ENCODE measurements at places on chromosomes 5 and 9. TPM values are rescaled to one million over a fixed set of nuclear protein-coding genes. Genes with fewer than 3 reads are reported as not detected.

The TEX53 gene
- not detected for polyA plus RNA-seq

The SPARC gene
- polyA plus RNA-seq, result 4,849 TPM

The ZNF618 gene
- polyA plus RNA-seq, result 13.0 TPM

The RACK1 gene
- polyA plus RNA-seq, result 3,401 TPM

The BARHL1 gene
- polyA plus RNA-seq, result not detected

The CSF1R gene
- 24.6 TPM for polyA plus RNA-seq

The ADAMTSL1 gene
- 16.8 TPM for polyA plus RNA-seq

The TRIP13 gene
- polyA plus RNA-seq, result 8.2 TPM

The CHD1 gene
- polyA plus RNA-seq, result 31.0 TPM

The SELENOP gene
- polyA plus RNA-seq, result 132 TPM

The PCDHGA12 gene
- polyA plus RNA-seq, result 3.1 TPM

The BHMT2 gene
- polyA plus RNA-seq, result 5.7 TPM

The TRIM36 gene
- polyA plus RNA-seq, result 2.8 TPM

The ANKRD18A gene
- polyA plus RNA-seq, result not detected

The PCDHGB6 gene
- 7.7 TPM for polyA plus RNA-seq

The HTR4 gene
- polyA plus RNA-seq, result not detected

The IFNA21 gene
- polyA plus RNA-seq, result not detected

The TAF11L6 gene
- not detected for polyA plus RNA-seq

The HMMR gene
- 15.1 TPM for polyA plus RNA-seq

The LHX6 gene
- polyA plus RNA-seq, result not detected

The STK10 gene
- polyA plus RNA-seq, result not detected

The CDC20B gene
- polyA plus RNA-seq, result not detected

The DBH gene
- 0.39 TPM for polyA plus RNA-seq

The POLE3 gene
- 44.4 TPM for polyA plus RNA-seq

The GLDC gene
- 0.62 TPM for polyA plus RNA-seq

The KIF24 gene
- polyA plus RNA-seq, result 23.5 TPM

The IGIP gene
- 6.5 TPM for polyA plus RNA-seq

The GDA gene
- 1.2 TPM for polyA plus RNA-seq

The HTR1A gene
- not detected for polyA plus RNA-seq

The HSPB3 gene
- 133 TPM for polyA plus RNA-seq

The GLRA1 gene
- 0.07 TPM for polyA plus RNA-seq

The THOC3 gene
- 27.8 TPM for polyA plus RNA-seq

The IRX4 gene
- 0.25 TPM for polyA plus RNA-seq

The FOXD4L4 gene
- 0.24 TPM for polyA plus RNA-seq

The IFT74 gene
- 14.9 TPM for polyA plus RNA-seq

The NME5 gene
- 0.75 TPM for polyA plus RNA-seq

The LCN9 gene
- polyA plus RNA-seq, result not detected

The ARID3C gene
- polyA plus RNA-seq, result 0.11 TPM

The FOXD4L3 gene
- not detected for polyA plus RNA-seq

The LCN1 gene
- not detected for polyA plus RNA-seq

The HBEGF gene
- 11.3 TPM for polyA plus RNA-seq

The TCOF1 gene
- 17.5 TPM for polyA plus RNA-seq

The PCDHB2 gene
- polyA plus RNA-seq, result 3.3 TPM

The WDR38 gene
- 0.13 TPM for polyA plus RNA-seq

The SLC46A2 gene
- polyA plus RNA-seq, result not detected

The ISL1 gene
- polyA plus RNA-seq, result 0.26 TPM

The SPACA9 gene
- 4.7 TPM for polyA plus RNA-seq

The ZNF883 gene
- 3.6 TPM for polyA plus RNA-seq

The FBN2 gene
- polyA plus RNA-seq, result 36.9 TPM

The PCDHB10 gene
- polyA plus RNA-seq, result 3.4 TPM

The NUTM2G gene
- polyA plus RNA-seq, result 0.45 TPM

The FOXD1 gene
- polyA plus RNA-seq, result not detected

The GARNL3 gene
- 25.5 TPM for polyA plus RNA-seq

The PFN3 gene
- not detected for polyA plus RNA-seq

The TAS2R1 gene
- polyA plus RNA-seq, result 0.18 TPM

The MUSK gene
- 5.0 TPM for polyA plus RNA-seq

The AK1 gene
- polyA plus RNA-seq, result 441 TPM

The APBA1 gene
- polyA plus RNA-seq, result 6.4 TPM
